ENCODE measurements at places on chromosomes 5 and 9. TPM values are rescaled to one million over a fixed set of nuclear protein-coding genes. Genes with fewer than 3 reads are reported as not detected.

DNA sequence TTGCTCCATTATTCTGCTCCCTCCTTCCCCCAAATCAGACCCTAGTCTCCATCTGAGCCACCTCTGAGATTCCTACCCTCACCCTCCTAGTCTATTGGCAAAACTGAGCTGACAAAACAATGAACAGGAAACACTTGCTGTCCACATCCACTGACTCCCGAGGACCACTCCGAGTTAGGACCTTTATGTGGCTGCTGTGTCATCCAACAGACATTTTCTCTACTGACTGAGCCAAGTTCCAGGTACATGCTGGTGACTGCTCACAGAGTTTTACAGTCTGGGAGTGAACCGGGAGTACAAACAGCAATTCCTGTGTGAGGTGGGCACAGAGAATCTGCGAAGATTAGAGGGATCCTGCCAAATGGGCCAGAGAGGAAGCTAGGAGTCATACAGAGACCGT, 39.2 kb downstream of the CFAP90 start:
- DNase-seq = no peak

Gene MEGF10
- polyA plus RNA-seq = 1.1 TPM

Gene DDX41
- 94.7 TPM for polyA plus RNA-seq

Gene ZNF608
- 83.4 TPM for polyA plus RNA-seq

Gene MRPS2
- 44.4 TPM for polyA plus RNA-seq

DNA sequence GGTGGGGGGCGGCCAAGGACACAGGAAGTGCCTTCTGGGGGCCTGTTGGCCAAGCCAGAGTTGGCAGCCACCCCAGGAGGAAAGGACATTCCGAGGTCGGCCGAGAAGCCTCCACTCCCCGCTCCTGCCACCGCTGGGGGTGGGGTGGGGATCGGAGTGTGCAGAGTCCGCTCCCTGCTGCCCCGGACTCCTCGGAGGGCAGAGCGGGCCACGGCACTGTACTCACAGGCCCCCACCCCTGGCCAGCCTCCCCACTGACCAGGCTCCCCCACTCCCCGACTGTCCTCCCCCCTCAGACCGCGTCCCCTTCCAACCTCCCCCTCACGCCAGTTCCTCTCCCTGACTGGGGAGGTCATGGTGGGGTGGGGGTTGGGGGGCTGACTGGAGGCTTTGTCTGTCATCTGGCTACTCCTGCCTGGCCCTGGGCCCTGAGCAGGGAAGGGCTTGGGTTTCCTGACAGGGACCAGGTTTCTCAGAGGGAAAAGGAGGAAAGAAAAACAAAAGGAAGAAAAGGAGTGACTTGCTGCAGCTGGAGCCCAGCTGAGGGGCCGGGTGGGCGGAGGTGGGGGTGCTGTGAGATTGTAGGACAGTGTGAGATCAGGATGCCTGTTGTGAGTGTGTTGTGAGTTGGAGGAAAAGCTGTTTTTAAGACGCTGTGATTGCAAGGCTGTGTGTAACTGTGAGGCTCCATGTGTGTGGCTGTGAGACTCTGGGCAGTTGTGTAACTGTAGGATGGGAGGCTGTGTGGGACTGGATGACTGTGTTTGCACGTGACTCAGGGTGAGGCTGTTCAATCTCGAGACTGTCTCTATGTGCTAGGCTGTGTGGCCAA, 29.7 kb downstream of the CNTFR start:
- peak; percentile 80 for DNase-seq

DNA sequence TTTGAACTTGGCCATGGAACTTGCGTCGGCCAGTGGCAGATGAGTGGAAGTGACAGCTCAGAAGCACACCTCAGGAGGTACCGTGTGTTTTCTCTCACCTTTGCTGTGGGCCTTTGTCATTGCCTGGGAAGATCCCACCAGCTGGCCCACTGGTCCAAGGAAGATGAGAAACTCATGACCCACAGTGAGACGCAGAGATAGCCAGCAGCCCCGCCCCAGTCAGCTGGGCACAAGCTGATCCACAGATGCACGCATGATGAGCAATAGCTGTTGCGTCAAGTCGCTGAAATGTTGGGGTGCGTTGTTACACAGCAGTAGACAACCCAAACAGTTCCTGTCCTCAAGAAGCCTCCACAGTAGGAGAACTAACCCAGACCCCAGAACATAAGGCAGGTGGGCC, 30.8 kb upstream of the UNC5A start:
- no peak for DNase-seq

DNA sequence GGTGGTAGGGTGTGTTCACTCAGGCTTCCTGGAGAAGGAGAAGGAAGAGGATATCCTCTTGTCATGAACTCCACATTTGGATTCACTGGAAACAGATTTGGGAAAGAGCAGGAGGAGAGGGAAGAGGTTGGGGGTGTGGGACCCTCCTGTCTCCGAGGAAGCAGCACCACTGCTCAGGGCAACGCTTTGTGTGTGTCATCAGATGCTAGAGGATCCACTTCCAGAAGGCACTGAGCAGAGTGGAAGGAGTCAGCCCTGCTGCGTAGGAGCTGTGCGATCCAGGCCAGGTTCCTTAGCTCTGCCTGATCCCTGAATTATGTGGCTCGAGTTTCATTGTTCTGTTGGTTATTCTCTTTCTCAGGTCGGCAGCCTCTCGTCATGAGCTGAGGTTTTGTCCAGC, 37.3 kb upstream of the TJP2 start:
- DNase-seq = no peak

Gene GPR151
- polyA plus RNA-seq = not detected

GRCh38 chr9:36974731-36975130, 59.3 kb downstream of the PAX5 start:
- DNase-seq = no peak

- no peak for DNase-seq
Measured at GRCh38 chr5:179342577-179342976, 2.7 kb downstream of the ADAMTS2 start.

- DNase-seq = peak; percentile 25
Measured at GRCh38 chr5:134053840-134054338, 49.1 kb upstream of the VDAC1 start.

- DNase-seq = no peak
Measured at GRCh38 chr5:178114325-178115135, 1.2 kb downstream of the N4BP3 start.

Gene PCDHGA4
- 2.6 TPM for polyA plus RNA-seq

Gene RNF20
- 67.0 TPM for polyA plus RNA-seq

- DNase-seq = no peak
Measured at GRCh38 chr5:128493657-128494329, 44.3 kb downstream of the FBN2 start.

- no peak for DNase-seq
Measured at GRCh38 chr5:6702633-6703032, 10.6 kb upstream of the TENT4A start.

GRCh38 chr5:43171926-43172325, 20.1 kb upstream of the NIM1K start:
- DNase-seq = no peak

Gene LHX2
- polyA plus RNA-seq = 0.28 TPM

All from left kidney (tissue), 8 donors.